ENCODE measurements at places on chromosomes 2 and 18.

GRCh38 chr2:174666312-174666711 is 68.7 kb upstream of the WIPF1 start:
- no peak for DNase-seq

DNA sequence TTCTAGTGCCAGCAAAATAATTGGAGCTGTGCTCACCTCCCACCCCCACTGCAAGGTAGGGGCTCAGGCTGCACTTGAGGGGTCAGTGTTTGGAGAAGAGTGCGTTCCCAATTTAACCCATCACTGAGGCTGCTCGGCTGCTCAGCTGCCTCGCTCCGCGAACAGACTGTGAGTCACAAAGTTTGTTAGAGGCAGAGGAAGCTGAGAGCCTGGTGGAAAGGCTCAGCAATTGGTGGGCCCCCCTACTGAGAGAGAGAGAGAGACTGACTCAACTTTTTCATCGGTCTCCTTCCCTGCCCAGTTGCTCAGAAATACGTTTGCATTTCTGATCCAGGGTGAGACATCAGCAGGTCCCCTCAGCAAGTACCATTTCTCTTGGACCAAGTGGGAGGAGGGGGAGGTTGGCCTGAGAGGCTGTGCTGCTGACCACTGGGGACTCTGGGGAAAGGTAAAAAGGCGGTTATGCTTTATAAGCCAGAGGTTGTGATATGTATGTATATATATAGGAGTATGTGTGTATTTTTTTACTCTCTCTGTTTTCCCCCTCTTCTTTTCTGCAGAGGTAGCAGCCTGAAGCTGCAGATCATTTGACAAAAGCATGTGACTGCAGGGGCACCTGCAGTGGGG is 1.5 kb downstream of the EFR3B start:
- no peak for DNase-seq

DNA sequence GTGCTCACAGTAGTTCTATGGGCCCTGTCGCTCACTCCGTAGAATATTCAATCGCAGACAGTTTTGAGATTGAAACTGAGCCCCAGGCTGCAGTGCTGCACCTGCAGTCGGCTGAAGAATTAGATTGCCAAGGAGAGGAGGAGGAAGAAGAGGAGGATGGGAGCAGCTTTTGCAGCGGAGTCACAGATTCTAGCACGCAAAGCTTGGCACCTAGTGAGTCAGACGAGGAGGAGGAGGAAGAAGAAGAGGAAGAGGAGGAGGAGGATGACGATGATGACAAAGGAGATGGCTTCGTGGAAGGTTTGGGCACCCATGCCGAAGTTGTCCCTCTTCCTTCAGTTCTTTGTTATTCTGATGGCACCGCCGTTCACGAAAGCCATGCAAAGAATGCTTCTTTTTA is 115.2 kb downstream of the GALNT3 start:
- DNase-seq: no peak

DNA sequence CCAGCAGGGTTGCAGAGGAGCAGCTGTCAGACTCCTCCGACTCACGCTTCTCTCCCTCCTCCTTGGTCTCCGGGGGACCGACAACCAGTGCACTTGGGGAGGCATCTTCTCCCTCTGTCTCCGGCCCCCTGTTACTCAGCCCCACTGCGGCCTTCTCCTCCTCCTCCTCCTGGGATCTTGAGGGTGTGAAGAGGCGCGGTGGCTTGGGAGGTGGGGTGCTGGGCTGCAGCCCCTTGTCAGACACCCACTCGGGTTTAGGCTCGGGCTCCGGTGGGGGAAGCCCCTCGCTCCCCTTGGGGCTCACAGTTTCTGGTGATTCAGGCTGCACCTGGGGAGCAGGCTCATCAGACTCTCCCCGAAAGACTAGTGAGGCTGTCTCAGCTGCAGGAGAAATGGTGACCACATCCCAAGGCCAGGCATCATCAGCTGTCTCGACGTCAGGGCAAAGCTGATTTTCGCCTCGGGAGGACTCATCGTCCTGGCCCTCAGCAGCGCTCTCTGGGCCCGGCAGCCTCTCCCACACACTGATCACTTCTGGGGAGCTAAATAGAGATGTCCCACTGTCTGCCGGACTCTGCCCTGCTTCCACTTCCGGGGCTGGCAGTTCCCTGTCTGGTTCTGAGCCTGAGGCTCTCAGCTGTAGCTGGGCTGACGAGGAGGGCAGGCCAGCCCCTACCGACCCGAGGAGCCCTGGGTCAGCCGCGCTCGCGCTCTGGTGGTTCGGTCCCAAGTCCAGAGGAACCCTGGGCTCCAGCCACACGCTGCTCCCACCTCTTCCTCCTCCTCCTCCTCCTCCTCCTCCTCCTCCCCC is 9.0 kb upstream of the SFXN5 start:
- no peak for DNase-seq

DNA sequence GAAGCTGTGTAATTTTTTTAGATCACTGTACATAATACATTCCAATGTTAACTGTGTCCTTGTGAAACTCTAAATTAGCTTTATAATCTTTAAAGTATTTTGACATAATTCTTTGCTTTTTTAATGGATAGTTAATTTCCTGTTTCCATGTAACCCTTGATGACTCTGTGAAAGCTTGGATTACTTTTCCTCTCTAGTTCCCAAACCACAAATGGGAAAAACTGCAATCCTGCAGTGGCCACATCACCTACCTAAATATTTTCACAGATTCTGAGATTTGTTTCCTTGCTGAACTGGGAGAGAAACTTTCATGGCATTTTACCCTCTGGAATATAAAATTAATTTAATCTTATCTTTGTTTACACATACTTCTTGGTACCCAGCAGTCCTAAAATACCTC is 161.6 kb upstream of the CCDC68 start:
- no peak for DNase-seq

DNA sequence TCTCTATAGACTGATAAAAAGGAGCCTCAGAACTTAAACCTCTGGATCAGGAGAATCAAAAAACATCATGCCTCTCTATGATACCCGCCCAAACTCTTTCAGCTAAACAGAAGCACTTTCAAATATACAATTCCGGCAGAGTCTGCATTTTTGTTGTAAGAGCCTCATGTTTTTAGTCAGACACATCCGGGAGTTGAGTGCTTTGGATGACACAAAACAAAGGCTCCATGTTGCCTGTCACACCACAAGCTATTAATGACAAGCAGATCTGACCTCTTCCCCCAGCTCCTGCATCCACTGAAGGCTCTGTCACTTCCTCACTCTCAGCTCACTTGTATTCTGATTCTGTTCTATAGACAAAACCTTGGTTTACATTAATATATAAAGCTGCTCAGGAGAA is 33.2 kb downstream of the SLC38A11 start:
- no peak for DNase-seq

DNA sequence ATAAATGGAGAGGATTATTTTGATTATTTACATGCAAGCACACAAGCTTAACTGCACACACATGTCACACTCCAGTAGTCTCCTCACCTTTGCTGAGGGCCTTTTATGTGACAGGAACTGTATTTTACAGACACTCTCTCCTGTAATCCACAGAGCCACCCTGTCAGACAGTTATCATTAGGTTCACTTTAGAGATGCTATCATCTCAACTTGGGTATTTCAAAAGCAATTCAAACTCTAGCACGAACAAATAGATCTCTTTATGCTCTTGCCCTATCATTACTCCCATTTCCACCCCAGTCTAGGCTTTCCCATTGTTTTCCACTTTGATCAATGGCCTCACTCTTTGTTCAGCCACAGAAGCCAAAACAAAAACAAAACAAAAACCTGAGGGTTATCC is 281.2 kb upstream of the EPHA4 start:
- DNase-seq: no peak

DNA sequence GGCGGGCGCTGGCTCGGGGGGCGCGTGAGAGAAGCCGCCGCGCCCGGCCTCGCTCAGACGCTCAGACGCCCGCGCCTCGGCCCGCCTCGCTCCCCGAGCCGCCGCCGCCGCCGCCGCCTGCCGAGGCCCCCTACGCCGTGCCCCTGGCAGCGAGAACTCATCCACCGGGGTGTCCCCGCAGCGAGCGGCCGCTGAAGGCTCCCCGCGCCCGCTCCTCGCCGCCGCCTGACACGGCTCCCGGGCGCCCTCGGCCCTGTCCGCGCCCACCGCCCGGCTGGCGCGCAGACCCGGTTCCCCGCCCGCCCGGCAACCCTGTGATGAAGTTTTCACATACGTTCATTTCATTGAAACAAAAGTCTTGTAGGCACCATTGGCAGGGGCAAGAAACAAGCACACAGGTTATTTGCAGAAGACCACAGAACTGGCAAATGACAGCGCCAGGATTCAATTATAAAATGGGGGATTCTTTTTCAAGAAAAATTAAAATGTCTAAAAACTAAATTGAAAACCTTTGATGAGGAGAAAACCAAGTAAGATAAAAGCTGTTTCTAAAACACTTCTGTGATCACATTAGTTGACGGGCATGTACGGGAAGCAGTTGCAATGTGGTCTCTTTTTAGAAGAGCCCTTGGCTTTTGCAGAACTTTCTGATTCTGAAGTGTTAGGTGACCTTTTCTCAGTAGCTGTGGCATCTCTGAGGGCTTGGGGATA is 50.5 kb upstream of the TUBA3D start:
- no peak for DNase-seq

DNA sequence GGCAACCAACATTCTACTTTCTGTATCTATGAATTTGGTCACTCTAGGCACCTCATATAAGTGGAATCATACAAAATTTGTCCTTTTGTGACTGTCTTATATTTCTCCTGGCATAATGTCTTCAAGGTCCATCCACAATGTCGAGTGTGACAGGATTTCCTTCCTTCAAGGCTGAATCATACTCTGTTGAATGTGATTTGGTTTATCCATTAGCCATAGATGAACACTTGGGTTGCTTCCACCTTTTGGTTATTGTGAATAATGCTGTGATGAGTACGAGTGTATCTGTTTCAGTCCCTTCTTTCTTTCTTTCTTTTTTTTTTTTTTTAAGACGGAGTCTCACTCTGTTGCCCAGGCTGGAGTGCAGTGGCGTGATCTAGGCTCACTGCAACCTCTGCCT is 311.3 kb downstream of the TGIF1 start:
- DNase-seq: no peak

DNA sequence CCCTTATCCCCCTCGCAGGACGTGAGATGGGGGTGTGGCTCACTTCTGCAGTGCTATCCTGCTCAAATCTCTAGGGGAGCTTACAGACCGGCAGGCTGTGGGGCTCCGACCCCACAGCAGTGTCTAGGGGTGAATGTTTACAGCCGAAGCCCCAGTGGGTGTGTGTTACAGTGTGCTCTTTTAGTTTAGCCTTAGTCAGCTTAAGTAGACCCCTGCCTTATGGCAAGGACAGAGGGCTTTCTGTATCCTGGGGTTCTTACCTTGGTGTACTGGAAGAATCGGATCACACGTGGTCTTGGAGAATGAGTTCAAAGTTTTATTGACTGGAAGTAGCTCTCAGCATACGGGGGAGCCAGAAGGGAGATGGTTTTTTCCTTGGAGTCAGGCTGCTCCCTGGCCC is 348.2 kb upstream of the GYPC start:
- no peak for DNase-seq

DNA sequence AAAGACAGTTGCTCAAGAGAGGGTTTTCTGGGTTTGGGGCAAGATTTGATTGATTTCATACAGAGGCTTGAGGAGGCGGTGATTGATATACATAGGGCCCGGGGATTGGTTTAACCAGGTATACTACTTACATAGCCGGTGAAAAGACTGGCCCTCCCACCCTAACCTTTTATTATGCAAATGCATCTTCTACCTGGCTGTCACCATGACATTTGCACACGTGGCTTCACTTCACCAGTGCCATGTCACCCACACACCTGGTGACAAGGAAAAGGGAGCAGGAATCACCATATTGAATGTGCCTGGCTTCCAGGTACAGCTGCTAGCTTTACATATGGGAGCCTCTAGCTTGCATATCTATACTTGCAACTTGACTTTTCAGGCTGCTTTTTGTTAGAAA is 9.7 kb downstream of the ERMN start:
- DNase-seq: no peak

- DNase-seq: no peak
Measured at GRCh38 chr2:48137829-48138228, 231.5 kb upstream of the FBXO11 start.

- DNase-seq: no peak
Measured at GRCh38 chr18:45760462-45761036, 36.6 kb downstream of the SLC14A1 start.

GRCh38 chr2:196747400-196747799 is 52.1 kb downstream of the GTF3C3 start:
- DNase-seq: no peak

DNA sequence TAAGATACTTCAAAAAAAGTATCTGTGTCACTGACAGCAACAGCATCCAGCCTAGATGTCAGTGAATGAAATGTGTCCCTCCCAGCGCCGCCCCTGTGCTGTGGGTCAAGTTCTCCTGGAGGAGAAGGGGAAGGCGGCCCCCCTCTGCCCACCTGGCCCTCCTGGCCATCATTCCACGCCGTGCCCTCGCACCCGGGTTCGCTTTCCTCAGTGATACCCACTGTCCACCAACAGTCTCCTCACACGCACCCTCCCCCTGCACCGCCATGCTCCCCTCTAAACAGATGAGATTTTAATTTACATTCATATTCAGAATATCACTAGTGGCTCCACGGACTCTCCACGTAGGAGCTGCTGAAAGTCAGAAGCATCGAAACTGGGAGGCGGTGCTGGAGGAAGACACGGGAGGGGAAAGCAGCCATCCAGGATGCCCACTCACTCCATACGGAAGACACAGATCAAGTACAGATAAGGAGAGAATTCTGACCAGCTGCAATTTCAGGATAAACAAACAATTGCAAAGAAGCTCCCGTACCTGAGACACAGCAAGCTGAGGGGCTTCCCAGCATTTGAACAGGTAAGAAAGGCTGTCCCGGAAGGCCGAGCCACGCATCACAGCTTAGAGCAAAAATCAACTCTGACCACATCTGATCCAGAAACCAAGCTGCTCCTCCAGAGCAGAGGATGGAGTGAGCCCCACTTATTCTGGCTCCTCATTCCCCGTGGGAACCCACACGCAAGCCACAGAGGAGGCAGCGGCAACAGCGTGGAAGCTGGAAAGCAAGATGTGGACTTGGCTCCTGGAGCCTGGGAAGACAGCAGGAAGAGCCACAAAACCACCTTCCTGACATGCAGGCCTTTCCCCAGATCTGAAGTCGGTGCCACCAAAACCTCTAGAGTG is 49.7 kb downstream of the PXDN start:
- no peak for DNase-seq

DNA sequence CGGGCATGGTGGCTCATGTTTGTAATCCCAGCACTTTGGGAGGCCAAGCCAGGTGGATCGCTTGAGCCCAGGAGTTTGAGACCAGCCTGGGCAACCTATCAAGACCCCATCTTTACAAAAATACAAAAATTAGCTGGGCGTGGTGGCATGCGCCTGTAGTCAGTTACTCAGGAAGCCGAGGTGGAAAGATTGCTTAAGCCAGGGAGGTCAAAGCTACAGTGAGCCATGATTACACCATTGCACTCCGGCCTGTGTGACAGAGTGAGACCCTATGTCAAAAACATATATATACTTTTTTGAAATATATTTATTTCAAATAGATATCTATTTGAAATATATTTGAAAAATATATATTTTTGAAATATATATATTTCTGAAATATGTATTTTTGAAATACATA is 10.9 kb downstream of the OSBPL1A start:
- DNase-seq: no peak

DNA sequence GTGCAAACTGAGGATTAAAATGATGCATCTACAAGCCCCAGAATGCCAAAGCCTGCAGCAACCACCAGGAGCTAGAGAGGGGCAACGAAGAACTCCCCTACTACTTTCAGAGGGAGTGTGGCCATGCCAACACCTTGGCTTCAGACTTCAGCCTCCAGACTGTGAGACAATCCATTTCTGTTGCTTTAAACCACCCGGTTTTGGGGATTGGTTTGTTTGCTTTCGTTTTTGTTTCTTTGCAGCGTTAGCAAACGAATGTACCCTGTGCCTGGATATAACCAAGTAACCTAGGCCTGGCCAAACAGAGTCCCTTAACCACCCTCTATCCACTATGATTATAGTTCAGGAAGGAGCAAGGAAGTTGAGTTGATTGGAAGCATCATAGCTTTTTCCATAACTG is 171.2 kb upstream of the NCK2 start:
- no peak for DNase-seq
